Heart right ventricle (tissue), 16 donors: ENCODE measurements at places on chromosomes 13 and 19. TPM values are rescaled to one million over a fixed set of nuclear protein-coding genes. Genes with fewer than 3 reads are reported as not detected.

Gene SPRED3
- total RNA-seq: 0.17 TPM

GRCh38 chr19:31602548-31602947 lies 253.3 kb upstream of the TSHZ3 start:
- DNase-seq: no peak

Gene CNMD
- not detected for total RNA-seq

Gene GJB2
- 0.44 TPM for total RNA-seq

DNA sequence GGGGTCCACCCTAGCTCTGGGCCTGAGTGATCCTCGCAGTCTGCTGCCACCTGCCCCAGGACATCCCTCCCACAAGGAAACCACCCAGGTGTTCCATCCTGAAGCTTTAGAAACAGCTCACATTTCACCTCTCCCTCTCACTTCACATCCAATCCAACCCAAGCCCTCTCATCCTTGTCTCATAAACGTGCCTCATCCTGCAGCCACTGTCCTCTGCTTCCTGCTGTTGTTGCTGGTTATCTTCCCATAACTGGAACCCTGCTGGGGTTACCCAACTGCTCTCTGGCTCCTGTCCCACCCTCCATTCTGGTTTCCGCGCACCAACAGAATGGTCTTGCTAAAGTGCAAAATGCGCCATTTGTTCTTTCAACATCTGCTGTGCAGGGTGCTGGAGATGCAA lies 59.7 kb upstream of the MTIF3 start:
- no peak for DNase-seq

- DNase-seq: no peak
These were observed 6.8 kb upstream of the ERF start for GRCh38 chr19:42261763-42262162.

Gene TRPC4
- total RNA-seq: 1.9 TPM

DNA sequence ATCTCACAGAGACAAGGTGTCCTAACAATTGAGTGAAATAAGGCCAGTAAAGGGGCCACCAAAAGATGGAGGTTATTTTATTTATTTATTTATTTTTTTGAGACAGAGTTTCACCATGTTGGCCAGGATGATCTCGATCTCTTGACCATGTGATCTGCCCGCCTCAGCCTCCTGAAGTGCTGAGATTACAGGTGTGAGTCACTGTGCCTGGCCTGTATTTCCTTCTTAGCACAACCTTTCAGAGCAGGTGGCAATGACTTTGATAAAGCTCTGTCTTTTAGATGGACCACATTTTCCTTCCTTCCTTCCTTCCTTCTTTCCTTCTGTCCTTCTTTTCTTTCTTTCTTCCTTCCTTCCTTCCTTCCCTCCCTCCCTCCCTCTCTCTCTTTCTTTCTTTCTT lies 11.0 kb upstream of the DOCK6 start:
- DNase-seq: no peak

DNA sequence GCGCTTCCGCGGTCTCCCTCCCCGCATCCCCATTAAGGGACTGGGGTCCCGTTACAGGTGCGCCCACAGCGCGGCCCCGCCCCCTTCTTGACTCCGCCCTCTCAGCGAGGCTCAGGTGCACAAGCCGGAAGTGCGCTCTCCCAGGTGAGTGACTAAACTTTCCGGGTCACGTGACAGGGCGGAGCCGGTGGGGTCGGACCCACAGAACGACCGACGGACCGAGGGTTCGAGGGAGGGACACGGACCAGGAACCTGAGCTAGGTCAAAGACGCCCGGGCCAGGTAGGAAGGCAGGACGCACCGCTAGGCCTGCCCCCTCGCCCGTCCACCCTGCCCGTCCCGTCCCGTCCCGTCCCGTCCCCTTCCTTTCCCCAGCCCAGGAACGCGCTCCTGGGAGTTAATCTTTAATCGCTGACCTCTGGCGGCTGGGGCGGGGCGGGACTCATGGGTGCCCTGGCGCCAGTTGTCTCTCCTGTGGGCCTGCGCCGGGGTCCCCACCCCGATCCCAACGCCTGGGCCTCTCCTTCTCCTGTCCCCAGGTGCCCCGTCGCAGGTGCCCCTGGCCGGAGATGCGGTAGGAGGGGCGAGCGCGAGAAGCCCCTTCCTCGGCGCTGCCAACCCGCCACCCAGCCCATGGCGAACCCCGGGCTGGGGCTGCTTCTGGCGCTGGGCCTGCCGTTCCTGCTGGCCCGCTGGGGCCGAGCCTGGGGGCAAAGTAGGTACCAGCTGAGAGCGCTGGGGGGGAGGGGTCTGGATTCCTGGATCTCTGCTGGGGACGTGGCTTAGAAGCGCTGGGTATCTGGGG lies at the start of gene CRB3:
Gene CRB3, plus strand, starts transcription at position 202 of the 804 bp plus-strand sequence. Its CDS starts 431 bp downstream, at position 633.
- DNase-seq: no peak

DNA sequence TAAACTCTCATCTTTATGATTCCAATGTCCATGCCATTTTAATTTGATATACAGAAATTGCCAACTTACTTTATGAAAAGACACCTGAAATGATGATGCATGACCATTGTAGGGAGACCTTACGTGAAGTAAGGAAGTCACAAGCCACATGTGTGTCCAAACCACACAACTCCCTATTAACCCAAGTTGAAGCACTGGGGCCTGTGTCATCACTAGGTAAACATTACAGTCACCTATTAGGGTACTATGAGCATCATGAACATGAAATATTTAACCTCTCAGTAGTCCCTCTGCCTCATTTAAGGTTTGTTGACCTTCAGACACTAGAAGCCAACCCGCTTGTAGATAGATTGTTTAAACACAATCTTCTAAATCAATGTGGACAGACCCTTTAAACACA lies 576.9 kb downstream of the IRS2 start:
- DNase-seq: no peak
